ENCODE measurements at places on chromosomes 5 and 9.

- no peak for DNase-seq
Measured at GRCh38 chr5:67306965-67307607, 110.5 kb upstream of the CD180 start.

DNA sequence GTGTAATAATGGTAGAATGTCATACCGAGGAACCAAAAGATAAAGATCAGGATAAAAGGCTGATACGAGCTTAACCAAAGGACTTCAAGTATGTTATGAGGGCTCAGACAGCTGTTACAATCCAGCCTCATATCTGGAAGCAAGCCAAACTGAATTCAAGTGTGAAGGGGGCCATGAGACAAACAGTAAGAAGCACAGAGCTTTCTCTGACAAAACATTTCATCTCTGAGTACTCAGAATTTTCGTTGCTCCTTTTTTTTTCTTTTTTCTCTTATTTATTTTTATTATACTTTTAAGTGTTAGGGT, 52.9 kb upstream of the CD180 start:
- no peak for DNase-seq

DNA sequence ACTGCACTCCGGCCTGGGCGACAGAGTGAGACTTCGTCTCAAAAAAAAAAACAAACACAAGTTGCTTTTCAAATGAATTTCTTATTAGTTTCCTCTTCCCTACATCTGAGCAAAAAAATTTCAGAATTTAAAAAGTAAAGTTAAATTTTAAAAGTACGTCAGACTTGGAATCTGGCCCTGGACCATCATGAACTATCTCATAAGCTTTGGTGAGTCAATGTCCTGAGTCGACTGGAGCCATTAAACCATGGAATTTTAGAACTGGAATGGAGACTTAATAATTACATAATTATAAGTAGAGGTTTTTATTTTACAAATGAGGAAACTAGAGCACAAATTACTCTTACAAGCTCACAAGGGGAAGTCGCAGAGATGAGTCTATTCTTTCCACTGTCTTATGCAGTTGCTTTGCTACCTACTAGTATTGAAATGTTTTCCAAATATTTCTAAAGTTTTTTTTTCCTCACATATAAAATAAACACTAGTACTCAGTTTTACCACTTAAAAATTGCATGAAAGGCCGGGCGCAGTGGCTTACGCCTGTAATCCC, 98.0 kb upstream of the ZNF608 start:
- no peak for DNase-seq

- no peak for DNase-seq
Measured at GRCh38 chr5:132010989-132011621, 353 bp downstream of the ACSL6 start.

- no peak for DNase-seq
Measured at GRCh38 chr5:135398160-135398854, 724 bp downstream of the MACROH2A1 start.

- DNase-seq = no peak
Measured at GRCh38 chr5:178201221-178201926, 3.0 kb upstream of the HNRNPAB start.

DNA sequence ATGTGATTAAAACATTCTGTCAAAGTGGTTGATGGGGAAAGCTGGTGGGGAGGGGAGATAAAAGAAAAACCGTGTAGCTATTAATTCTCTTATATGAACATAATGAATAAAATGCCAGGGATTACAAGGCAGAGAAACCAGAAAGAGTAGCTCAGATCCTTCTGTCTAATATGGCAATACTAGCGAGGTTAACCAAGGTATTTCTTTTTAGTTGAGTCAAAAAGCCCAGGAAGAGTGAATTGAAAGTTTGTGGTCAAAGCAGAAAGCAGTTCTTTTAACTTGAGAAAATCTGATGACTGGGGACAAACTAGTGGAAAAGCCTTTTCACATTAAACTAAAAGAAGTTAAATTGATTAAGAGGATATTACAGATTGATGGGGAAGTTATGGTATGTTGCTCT, 76.0 kb downstream of the ERBIN start:
- DNase-seq = no peak

DNA sequence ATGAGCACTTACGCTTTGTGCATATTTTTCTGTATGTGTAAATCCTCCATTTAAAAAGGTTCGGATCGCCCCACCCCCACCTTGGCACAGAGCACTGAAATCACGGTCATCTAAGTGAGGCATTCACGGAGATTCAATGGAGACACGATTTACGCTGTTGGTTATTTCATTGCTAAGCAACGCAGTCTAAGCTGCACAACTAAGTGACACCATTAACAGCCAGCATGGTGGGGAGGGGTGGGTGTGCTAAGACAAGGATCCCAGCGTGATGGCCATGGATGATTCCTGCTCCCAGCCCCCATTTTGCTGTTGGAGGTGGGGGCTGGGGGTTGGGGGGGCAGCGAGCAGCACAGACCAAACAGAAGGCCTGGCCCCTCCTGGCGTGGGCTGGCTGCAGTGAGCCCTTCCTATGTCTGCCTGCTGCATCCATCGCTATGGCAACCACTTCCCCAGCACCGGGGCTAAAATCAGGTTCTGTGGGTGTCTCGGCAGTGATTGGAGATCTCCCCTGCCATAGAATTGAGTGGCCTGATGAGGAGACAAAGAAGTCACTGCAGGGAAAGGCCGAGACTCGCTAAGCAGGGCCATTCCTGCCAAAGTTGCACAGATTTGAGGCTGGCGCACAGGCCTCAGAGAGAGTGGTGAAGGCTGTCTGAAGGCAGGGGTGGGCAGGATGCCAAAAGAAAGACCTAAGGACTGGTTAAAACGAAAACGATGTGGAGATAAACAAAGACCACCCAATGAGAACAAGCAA, 14.3 kb upstream of the MARCHF6 start:
- DNase-seq = no peak

DNA sequence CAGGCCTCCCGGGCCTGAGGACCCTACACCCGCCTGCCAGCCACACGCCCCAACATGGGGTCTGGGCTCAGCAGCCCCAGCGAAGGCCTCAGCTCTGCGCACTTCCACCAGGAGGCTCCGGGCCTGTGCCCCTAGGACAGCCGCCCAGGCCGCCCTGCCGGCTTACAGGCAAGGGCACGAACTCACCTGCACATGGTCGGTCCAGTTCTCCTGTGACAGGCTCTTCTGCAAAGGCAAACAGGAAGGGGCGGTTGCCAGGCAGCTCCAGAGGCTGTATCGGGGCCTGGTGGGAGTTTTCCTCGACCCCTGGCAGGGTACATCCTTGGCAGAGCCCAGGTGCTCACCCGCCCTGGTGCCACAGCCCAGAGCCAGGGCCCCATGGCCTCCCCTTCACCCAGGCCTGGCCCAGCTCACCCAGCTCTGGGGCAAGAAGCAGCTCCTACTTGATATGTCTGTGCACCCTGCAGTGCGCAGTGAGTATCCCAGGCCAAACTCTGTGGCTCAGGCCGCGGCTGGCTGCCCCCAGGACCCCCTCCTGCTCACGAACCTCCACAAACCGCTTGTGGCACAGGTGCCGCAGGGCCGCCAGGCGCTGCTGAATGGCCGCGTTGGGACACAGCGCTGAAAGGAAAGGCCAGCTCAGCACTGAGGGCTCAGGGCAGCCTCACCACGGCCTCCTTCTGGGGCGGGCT, 52.2 kb upstream of the NRARP start:
- DNase-seq = no peak

GRCh38 chr5:96236051-96236450, 197.0 kb downstream of the PCSK1 start:
- DNase-seq = no peak

GRCh38 chr9:99249619-99250018, 27.5 kb downstream of the SEC61B start:
- DNase-seq = no peak

DNA sequence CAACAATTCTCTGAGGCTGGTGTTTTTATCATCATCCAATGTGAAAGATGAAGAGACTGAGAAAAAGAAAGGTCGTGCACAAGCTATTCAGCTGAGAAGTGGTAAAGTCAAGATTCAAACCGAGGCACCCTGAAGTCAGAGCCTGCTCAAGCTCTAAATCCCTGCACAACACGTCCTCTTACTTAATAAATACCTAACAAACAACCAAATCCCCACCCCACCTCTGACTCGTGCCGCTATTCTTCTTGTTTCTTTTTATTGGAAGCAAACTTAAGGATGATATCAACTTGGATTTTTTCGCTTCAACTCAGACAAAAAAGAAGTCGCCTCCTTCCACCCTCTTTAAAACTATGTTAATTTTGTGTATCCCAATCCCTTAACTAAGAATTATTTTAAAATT, 140.2 kb downstream of the CEP120 start:
- no peak for DNase-seq

- DNase-seq = no peak
Measured at GRCh38 chr5:81046041-81046440, 85.9 kb downstream of the RASGRF2 start.

- DNase-seq = no peak
Measured at GRCh38 chr9:121678501-121679022, 27.1 kb downstream of the DAB2IP start.

DNA sequence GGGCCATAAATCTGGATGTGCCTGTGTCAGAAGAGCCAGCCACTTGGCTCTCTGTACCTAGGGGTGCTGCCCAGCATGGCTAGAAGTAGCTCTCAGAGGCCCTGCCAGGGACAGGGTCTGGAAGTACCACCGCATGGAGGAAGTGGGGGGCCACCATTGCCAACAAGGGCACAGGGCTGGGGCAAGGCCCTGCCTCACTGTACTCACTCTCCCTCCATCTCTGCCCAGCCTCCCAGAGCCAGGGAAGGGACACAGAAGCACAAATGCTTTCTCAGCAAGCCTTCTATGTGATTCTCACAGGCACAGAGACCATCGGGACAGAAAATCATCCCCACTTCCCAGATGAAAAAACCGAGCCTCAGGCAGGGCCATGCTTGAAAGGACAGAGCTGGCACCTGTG, 138.1 kb downstream of the C5orf15 start:
- no peak for DNase-seq

GRCh38 chr9:35656831-35657545, 831 bp downstream of the RMRP start:
- no peak for DNase-seq

DNA sequence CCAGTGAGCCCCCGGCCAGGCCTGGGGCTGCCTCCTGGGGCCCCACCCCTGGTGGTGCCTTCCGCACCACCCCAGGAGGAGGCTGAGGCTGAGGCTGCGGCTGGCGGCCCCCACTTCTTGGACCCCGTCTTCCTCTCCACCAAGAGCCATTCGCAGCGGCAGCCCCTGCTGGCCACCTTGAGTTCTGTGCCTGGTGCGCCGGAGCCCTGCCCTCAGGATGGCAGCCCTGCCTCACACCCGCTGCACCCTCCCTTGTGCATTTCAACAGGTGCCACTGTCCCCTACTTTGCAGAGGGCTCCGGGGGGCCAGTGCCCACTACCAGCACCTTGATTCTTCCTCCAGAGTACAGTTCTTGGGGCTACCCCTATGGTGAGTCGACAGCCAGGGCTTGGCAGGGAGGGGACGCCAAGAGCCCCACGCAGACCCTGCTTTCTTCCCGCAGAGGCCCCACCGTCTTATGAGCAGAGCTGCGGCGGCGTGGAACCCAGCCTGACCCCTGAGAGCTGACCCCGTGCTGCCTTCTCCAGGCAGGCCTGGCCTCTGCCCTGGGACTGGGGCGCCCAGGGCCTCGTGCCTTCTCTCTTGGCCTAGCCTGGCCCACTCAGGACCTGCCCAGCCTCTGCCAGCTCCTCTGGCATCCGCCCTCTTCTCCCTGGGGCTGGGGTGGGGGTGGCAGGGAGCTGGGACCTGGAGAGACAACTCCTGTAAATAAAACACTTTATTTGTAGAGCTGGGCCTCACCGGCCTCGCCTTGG, 4.0 kb upstream of the EHMT1 start:
- no peak for DNase-seq

- DNase-seq = no peak
Measured at GRCh38 chr5:41747301-41747700, 122.9 kb downstream of the OXCT1 start.

DNA sequence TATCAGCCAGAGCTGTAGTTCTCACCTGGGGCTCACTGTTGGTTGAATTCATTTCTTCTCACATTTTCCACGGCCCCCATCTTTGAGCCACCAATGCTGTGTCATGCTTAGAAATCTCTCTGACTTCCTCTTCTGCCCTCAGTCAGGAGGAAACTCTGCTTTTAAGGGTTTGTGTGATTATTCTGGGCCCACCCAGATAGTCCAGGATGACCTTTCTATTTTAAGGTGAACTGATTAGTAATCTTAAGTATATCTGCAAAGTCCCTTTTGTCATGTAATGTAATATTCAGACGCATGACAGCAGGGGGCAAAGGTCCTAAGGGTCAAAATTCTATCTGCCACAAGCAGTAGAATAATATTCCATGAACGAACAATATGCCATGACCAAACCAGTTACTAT, 88.4 kb downstream of the AK8 start:
- no peak for DNase-seq

- DNase-seq = no peak
Measured at GRCh38 chr9:21001581-21001980, 29.9 kb downstream of the HACD4 start.

DNA sequence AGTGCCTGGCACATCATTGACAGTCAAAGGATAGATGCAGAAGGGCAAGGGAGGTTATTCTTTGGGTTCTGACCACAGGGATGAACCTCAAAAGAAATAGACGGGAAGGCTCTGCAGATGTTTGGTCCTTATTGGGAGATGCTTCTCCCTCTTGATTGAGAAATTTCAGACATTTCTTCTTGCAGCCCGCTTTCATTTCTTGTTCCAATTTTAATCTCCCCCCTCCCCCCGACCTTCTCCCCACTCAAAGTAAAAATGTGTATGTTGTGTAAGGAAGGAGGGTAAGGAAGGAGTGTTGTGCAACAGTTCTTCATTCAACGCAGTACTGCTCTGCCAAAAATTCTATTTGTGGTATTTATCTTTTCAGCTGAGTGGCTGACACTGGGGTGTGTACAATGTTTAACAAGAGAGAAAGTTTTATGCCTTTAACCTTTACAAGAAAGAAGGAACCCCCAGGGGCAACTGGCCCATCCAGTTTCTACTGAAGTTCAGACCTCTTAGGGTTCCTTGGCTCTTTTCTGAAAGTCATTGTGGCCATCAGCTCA, 46.3 kb upstream of the TNFSF15 start:
- no peak for DNase-seq
